ENCODE measurements at places on chromosomes 6 and 20. TPM values are rescaled to one million over a fixed set of nuclear protein-coding genes. Genes with fewer than 3 reads are reported as not detected.

TAF8 gene
- 15.8 TPM for total RNA-seq

- DNase-seq = no peak
Measured at GRCh38 chr6:165649166-165650137, 13.6 kb downstream of the PDE10A start.

- DNase-seq = no peak
Measured at GRCh38 chr6:158154816-158155215, 13.2 kb downstream of the SERAC1 start.

DNA sequence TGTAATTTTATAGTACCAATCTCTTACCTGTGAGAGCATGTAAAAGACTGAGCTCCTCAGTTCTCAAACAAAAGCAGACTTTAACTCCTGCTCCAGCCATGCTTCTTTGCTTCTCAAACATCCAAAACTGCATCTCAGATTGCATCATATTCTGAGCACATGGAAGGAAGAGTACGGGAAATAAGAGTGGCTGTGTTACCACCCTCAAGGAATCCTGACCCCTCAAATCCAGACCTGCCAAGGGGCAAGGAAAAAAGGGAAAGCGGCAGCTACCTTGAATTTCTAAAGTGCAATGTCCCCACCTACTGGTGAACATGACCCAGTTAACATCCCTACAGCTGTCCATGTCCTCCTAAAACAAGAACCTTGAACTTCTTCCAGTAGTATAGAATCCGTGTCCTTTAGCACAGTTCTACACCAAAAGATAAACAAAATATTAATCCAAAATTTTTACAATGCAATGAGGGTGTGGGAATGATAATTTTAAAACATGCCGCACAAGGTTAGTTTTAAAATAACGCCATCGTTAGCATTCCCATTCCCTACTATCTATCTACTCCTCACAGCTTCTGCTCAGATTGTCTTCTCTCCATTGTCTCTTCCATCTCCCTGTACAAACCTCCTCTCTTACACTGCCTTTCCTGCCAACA, 34.1 kb upstream of the HLA-DQB1 start:
- DNase-seq = no peak

SSTR4 gene
- not detected for total RNA-seq

MYBL2 gene
- 1.0 TPM for total RNA-seq

HDGFL1 gene
- not detected for total RNA-seq

DLL1 gene
- 49.0 TPM for total RNA-seq

DNA sequence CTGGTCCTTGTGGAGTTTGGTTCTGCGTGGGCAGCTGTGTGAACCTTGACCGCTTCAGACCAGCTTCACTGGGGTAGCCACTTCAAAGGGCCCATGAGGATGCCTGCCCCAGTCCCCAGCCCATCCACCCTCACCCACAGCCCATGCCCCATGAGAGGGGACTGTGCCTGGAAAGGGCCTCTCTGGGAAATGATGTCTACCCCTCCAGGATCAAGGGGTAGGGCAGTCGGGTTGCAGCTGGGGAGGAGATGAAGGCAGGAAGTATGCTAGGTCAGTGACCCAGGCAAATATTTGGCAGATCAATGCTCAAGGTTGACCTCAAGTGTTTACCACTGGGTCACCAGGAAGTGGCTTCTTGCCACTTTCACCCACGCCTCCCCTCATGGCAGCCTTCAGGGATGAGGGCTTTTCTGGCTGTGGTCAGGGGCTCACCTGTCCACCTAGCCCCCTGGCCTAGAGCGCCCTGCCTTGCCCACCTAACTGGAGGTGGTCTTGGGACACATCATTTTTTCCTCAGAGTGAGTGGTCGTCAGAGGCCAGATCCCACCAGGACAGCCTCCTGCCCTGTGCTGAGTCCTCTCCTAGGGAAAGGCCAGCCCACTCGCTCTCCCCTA, 109.5 kb downstream of the SNX5 start:
- DNase-seq = no peak

OOEP gene
- total RNA-seq = 0.88 TPM

- no peak for DNase-seq
Measured at GRCh38 chr6:2594868-2595267, 155.9 kb downstream of the MYLK4 start.

DNA sequence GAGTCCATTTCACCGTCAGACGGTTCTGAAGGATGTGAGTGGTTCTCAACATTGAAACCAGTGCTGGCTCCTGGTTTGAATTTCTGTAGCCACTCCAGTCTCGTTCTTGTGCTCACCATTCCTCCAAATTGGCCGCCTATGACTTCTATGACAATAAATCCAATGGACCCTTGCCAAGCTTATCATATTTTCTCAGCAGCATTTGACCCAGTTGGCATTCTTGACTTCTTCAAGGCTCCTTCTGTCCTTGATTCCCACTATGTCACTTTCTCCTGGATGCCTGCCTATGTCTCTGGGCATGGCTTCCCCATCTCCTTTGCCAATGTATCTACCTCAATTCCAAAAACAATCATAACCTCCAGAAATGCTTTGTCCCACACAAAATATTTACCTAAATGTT, 756.0 kb upstream of the NRSN1 start:
- no peak for DNase-seq

DNAAF9 gene
- total RNA-seq = 9.5 TPM

GRCh38 chr20:61830241-61830930, 235.3 kb downstream of the TAF4 start:
- DNase-seq = no peak

- peak; percentile 94 for DNase-seq
Measured at GRCh38 chr20:3795511-3796468, at the start of gene CDC25B. Gene CDC25B, plus strand, starts transcription at chr20:3796310. Its CDS starts 222 bp downstream, at chr20:3796532.

PRKN gene
- total RNA-seq = 6.3 TPM

DNA sequence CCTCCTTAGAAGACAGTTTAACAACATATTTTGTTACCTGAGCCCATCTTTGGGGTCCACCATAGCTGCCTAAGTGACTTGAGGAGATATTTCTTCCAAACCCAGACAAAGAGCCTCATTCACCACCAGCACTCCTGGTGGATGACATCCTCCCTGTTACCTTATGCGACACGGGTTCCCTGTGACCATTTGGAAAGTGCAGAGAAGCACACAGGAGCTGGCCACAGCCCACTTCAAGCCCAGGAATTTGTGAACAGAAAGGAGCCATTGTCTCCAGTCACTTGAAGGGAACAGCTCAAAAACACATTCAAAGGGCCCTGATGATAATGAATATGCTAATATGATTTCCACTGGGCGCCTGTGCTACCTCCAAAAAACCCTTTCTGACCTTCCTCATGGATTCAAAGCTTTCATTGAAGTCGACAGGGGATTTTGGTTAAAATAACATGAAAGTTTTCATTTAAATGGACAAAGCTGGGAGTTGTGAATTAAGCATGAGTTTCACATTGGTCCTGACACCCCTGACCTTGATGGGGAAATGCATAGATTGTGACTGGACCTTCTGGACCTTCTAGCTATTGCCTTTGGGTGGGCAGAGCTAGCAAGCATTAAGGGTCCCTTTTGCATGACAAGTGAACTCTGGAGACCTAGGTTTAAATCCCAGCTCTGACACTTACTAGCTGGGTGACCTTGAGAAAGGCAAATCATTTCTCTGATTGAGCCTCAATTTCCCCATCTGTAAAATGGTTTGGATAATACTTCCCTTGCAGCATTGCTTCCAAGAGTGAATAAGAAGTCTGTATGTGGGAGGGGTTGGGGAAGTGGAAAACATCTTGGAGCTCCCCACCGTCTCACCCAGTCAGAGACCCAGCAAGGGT, 83.3 kb upstream of the SIRPA start:
- no peak for DNase-seq

- no peak for DNase-seq
Measured at GRCh38 chr6:88631830-88632229, 331.6 kb downstream of the RNGTT start.

DNA sequence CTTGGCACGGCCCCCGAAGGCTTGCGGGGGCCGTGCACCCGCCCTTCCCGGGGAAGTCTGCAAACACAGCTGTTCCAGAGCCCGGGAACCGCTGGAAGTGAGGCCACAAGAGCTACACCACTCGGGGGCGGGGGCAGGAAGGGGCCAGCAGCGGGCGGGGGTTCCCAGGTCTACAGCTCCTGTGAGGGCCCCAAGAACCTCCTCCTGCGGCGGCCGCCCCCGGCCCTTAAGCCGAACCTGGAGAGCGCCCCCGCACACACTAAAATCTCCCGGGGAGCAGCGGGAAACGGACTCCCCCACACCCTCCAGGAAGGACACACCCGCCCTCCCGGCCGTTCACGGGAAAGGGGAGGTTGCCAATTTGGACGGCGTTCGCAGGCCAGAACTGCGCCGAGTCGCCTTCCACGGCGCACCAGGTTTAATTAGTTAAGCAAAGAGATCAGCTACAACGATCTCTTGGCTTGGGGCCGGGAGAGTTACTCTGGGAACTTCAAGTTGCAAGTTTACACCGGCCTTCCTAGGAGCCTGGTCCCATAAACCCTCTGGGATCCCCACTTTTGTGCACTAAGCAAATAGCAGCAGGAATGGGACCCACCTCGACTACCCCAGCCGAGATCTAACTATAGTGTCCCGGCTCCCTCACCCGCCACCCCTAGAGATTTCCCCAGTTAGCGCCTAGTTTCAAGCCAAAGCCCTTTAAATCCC, 1.7 kb downstream of the JAG1 start:
- no peak for DNase-seq

KCNK5 gene
- total RNA-seq = 26.0 TPM

DNA sequence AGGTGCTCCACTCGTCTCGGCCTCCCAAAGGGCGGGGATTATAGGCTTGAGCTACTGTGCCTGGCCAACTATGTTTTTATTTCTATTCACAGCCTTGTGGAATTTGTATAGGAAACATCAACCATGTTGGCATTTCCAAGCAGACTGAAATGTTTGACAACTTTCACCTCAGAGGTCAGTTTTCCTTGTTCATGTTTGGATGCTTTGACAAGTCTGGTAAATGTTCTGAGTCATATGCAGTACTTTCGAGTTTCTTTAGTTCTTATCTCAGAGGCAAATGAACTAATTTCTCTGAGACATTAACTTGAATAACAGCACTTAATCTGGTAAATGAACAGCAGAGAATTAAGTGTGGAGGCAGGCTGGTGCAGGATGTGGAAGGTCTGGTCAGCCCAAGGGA, 373.4 kb upstream of the SYNCRIP start:
- no peak for DNase-seq

RTN4IP1 gene
- 4.1 TPM for total RNA-seq

DNA sequence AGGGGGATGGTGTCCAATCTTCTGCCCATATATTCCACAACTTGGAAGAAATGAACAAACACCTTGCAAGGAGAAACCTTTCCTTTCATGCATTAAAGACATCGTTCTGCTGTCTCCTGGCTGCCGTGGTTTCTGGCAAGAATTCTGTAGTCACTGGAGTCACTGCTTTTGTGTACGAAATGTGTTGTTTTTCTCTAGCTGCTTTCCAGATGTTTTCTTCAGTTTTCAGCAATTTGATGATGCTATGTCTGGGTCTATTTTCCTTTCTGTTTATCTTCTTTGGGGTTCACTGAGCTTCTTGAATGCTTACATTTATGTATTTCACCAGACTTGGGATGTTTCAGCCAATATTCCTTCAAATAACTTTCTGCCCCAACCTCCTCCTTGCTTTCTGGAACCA, 40.6 kb upstream of the SLCO4A1 start:
- DNase-seq = no peak

- no peak for DNase-seq
Measured at GRCh38 chr6:37257320-37257633, 295 bp upstream of the TBC1D22B start.

CFAP206 gene
- not detected for total RNA-seq

DNA sequence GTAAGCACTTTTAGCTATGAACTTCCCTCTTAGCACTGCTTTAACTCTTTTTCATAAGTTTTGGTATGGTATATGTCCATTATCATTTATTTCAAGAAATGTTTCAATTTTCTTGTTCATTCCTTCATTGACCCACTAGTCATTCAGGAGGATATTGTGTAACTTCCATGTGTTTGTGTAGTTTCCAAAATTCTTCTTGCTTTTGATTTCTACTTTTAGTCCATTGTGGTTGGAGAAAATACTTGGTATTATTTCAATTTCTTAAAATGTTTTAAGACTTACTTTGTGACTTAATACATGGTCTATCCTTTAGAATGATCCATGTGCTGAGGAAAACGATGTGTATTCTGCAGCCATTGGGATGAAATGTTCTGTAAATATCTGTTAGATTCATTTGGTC, 176.5 kb downstream of the CENPW start:
- no peak for DNase-seq

MUCL3 gene
- not detected for total RNA-seq

ZNF311 gene
- total RNA-seq = 1.1 TPM

DNA sequence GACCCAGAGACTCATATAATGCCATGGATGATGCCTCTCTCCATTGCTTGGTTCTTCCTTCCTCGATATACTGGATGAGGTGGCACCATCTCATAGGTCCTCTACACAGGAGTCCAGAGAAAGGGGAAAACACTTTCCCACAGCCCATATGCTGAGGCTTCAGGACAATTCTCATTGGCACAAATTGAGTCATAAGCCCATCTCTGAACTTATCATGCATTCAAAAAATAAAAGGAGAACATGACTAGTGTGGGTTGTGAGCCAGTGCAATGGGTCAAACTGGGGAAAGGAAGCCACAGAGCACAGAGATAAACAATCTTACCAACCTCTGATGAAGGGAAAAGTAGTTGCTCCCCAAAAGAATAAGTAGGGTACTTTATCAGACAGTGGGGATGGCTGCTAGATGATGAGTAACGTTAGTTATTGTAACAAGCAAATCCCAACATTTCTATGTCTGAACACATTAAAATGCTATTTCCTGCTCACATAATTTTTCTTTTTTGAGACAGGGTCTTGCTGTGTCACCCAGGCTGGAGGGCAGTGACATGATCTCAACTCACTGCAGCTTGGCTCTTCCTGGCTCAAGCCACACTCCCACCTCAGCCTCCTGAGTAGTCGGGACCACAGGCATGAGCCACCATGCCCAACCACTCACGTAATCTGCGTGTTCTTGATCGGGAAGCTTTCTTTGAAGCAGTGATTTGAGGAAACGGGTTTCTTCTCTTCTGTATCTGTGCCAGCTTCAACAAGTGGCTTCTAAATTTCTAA, 27.0 kb downstream of the SOD2 start:
- no peak for DNase-seq

- DNase-seq = no peak
Measured at GRCh38 chr6:40541556-40542174, 45.5 kb downstream of the LRFN2 start.

- DNase-seq = no peak
Measured at GRCh38 chr6:105862936-105863607, 223.1 kb upstream of the PRDM1 start.

DNA sequence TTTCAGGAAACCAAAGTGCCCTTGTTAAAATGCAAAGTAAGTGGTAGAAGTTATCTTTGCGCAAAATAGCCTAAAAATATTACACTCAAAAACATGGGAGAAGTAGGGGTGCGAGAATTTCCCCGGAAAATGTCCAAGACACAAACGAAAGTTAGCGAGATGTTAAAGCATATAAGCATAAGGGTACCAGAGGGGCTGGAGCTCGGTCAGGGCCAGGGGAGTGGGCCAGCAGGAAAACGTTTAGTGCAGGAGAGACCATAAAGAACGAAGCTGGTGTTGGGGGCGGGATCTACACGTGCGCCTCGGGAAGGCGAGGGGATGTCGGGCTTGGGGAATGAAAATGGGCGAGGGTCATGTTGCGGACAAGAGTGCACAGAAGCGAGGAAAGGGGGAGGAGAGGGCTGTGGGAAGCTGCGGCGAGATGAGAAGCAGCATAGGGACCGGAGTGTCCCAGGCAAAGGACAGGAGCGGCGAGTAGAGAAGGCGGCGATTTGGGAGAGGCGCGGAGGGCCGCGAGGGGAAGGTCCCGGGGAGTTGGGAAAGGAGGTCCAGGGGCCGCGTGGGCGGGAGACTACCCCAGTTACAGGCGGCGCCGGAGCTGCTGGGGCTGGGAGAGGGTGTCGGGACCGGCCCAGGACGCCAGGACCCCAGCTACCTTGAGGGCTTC, 600 bp downstream of the XPO5 start:
- DNase-seq = peak; percentile 90

SOX4 gene
- total RNA-seq = 11.4 TPM
